ENCODE measurements at places on chromosomes 12 and 14.

DNA sequence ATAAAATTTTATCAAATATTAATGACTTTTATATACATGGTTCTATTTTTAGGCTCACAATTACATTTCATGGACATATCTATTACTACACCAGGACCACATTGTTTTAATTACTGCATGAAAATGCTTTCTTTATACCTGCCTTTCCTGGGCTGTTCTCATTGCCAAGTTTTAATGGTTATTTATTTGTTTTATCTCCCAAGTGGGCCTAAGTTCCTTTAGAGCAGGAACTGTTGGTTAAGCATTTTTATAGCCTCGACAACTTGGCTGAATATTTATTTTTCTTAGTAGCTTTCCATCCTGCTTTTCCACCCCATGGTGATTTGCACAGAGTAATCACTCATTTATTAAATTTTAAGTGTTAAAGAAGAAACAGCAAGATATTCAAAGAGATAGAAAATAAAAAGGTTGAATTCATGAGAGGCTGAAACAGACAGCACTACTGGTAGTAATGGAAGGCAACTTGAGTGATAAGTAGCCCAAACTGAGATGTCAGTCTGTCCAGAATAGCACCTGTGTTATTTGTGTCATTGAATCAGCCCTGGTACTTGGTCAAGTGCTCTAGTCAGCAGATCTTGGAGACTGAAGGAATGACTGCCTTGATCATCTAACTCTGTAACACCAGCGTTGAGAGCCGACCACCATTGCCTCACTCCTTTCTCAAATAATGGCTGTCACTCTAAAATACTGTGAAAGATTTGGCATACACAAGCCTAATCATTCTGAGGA is 119.1 kb upstream of the EGLN3 start:
- no peak for DNase-seq

GRCh38 chr12:60262378-60262777 is 666.5 kb downstream of the SLC16A7 start:
- DNase-seq, result no peak

DNA sequence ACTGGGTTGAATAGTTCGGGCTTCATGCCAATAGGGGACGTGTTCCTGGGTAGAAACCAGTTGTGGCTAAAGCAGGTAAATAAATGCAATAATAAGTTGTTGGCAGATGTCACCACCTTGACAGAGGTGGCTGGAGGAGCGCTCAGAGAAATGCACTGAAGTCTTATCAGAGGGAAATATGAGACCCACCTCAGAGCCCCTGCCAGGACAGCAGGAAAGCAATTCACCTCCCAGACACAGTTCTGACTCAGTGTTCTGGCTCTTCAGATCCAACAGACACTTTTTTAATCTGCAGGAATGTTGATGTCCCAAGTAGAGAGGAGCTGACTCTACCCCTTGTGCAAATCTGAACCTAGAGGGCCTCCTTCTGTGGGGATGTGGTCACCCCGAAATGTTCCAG is 687.1 kb upstream of the FBXO33 start:
- DNase-seq, result no peak

GRCh38 chr12:71710276-71711125 is 24.6 kb downstream of the TMEM19 start:
- DNase-seq, result peak; percentile 76

DNA sequence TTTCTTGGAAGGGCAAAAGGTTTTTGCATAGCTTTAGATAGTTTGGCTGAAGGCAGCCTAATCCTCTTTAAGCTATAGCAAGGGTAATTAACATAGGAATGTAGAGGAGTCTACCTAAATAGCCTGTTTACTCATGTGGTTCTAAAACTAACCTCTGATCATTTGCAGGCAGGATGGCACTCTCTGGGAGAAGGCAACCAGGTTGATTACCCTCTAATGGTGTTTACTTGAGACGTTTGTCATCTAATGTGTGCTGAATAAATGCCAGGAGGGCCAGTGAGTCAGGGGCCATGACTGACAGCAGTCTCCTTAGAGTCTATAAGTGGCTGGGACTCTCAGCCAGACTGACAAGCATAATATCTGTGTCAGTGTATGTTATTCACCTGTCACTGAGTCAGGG is 286.4 kb downstream of the PCNX1 start:
- no peak for DNase-seq

GRCh38 chr14:93109572-93110481 is 5.9 kb downstream of the ITPK1 start:
- no peak for DNase-seq

DNA sequence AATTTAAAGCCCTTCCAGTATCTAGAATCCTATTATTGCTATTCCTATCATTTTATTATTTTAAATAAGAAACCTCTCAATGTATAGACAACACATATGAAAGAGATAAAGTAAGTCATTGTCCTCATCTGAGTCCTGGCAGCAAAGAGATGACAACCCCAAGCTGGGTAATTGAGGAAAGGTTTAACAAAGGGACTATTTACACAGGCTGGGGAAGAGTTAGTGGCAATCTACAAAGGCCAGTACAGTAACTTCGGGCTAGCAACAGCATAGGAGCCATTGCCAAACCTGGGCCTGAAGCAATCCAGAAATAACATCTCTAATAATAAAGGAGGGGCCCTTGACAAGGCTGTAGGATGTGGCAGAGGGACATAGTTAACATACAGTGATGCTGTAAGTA is 11.2 kb downstream of the PDE6H start:
- DNase-seq, result no peak

DNA sequence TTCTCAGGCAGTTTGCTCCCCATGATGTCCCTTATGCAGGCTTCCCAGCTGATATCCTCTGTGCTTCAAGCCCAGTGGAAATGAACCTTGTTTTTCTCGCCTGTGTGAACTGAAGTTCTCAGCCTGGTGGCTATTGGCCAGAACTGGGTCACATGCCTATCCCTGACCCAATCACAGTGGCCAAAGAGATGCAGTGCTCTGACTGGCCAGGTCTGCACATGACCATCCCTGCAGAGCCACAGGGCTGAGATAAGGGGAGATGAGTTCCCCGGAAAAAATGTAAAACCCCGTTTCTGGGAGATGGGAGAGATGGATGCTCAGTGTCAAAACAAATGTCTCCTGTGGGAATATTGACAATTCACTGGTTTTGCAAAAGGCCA is 34.7 kb upstream of the FZD10 start:
- no peak for DNase-seq

- peak; percentile 52 for DNase-seq
Observed at GRCh38 chr12:43407816-43408645, 144.0 kb downstream of the ADAMTS20 start.

DNA sequence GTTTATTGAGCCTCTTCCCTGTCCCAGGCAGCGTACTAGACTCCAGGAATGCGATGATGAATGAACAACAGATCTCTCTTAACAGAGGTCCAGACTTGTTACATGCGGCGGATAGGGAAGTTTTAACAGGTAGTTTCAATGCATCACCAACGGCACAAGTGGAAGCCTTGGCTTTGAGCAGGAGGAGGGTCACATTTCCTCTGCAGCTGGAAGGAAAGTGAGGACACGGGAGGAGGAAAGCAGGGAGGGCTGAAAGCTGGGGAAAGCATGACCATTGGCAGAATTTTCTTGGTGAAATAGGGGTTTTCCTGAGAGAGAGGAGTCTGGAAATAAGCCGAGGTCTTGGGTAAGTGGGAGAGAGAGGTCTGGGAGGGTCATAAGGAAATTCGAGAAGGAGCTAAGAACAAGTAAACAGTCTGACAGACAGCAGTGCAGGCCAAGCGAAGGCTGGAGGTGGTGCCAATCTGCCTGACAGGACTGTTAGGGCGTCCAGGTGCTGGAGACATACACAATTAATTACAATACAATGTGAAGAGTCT is 15.4 kb downstream of the BHLHE41 start:
- no peak for DNase-seq

GRCh38 chr12:103546959-103547358 is 40.1 kb upstream of the STAB2 start:
- DNase-seq, result no peak

DNA sequence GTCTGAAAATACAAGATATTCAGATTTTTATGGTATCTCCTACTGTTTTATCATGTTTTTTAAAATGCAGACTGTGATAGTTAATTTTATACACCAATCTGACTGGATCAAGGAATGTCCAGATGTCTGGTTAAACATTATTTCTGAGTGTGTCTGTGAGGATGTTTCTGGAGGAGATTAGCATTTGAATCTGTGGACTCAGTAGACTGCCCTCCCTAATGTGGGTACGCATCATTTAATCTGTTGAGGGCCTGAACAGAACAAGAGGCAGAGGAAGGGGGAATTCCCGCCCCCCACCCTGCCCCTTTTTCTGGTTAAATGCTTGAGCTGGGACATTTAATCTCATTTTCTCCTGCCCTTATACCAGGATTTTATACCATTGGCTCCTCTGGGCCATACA is 72.1 kb downstream of the AVPR1A start:
- no peak for DNase-seq

- DNase-seq, result peak; percentile 39
Observed at GRCh38 chr12:68481181-68481941, 129.3 kb upstream of the RAP1B start.

DNA sequence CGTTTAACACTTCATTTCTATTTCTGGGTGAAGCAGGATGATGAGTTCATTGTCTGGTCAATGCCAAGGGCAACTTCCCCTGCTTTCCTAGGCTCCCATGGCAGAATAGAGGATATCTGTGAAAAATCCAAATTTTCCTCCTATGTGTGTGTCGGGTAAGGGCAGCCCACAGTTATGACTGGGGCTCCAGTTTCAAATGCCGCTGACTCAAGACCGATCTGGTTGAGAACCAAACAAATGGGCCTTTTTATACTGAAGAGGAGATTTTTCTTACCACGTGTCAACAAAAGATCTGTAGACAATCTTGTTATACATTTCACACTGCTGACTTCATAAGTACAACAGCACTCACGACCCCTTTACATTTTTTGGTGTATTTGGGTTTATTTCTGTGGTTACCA is 120.8 kb downstream of the CHST11 start:
- no peak for DNase-seq

- DNase-seq, result no peak
Observed at GRCh38 chr12:132148368-132149045, 4.2 kb downstream of the NOC4L start.

DNA sequence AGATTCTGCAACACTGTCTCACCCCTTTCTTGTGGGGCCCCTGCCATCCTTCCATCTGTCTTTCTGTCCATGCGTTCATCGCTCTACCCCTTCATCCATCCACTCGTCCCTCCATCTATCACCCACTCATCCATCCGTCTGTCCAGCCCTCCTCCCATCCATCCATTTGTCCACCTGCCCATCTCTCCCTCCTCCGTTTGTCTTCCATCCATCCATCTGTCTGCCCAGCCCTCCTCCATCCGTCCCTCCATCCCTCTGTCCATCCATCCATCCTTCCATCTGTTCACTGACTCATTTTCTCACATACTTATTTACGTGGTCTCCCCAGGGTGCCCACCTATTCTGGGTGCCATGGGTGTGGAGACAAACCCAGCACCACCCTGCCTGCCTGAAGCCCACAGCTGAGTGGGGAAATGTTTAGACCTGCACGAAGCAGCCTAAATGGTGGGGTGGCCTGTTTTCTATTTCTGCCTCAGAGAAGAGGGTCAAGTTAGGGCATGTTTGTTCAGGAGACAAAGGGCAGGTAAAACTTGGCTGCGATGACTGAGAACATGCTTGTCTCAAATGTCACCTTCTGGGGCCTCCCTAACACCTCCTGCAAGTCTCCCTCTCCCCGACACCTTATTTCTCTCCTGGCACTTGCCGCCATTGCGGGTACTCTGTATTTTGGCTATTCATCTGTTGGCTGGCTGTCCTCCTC is 2.8 kb upstream of the SLC25A47 start:
- DNase-seq, result no peak

- no peak for DNase-seq
Observed at GRCh38 chr14:95215094-95215725, 57.9 kb upstream of the DICER1 start.

GRCh38 chr14:70726651-70727375 is 82.5 kb downstream of the MAP3K9 start:
- no peak for DNase-seq

- DNase-seq, result no peak
Observed at GRCh38 chr12:111057701-111058425, 137.5 kb upstream of the MYL2 start.

DNA sequence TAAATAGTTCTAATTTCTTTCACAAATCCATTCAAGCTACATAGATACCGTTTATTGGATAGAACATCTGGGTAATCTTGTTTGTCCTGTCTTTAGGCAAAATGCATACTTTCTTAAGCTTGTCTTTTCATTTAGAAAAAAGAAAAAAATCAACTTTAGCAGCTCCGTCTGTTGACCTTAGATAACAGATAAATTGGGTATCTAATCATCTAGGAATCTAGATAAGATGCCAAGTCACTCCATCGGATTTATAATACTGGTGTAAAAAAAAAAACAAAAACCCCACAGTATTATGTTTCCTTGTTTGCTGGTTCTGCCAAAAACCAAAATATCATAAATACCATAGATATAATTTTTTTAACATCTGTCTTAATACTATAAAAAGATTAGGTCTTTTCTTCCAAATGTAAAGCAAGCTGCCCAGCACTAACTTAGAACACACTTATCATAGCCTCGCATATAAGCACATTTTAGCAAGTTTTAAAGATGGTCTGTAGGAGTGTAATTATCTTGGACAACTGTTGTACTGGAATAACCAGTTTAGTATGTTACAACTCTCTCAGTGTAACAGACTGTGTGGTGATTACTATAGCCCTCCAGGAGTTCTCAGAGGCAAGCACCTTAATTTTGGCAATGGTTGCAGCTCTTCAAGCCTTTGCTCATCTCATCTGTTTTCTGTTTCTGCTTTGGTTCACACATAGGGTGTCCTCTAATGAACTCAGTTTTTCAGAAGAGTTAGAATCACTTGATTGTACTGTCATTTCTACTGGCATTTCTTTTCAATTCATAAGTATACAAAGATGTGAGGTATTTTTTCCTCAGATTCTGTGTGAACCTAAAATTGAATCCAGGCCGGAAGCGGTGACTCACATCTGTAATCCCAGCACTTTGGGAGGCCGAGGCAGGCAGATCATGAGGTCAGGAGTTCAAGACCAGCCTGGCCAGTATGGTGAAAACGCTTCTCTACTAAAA is 83.1 kb downstream of the ANO6 start:
- DNase-seq, result peak; percentile 58

- no peak for DNase-seq
Observed at GRCh38 chr12:7229741-7230140, 40.3 kb downstream of the PEX5 start.

GRCh38 chr14:99317231-99318090 is 45.5 kb upstream of the BCL11B start:
- DNase-seq, result no peak

Data from foreskin fibroblast (primary cell).